ENCODE measurements at places on chromosomes 5 and 9.
A peak's percentile ranks its signal among the peaks of the same experiment; 100 is the strongest.

GRCh38 chr5:147055089-147055826, 176.7 kb upstream of the PPP2R2B start:
- no peak for DNase-seq

DNA sequence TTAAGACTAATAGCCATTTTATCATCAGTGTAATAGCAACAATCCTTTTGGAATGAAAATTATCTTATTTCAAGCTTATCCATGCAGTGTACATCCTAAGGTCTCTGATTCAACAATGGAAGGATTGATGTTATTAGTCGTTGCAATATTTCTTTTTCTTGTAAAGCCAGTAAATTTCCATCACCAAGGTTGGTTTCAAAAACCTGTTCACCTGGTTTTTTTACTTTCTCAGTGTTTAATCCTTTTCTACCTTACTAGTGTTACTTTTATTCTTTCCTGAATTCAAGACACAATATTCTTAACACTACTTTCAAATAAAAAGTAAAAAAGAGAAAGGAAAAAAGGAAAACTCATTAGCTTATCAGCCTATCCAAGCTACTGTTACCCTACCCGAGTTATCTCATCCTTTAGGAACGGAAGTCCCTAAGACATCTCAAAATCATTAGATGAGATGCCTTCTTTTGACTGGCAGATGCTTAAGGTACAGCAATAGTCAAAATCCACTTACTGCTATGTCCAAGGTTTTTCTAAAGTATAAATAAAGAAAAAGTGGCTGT, 5.4 kb downstream of the ZFR start:
- no peak for DNase-seq

DNA sequence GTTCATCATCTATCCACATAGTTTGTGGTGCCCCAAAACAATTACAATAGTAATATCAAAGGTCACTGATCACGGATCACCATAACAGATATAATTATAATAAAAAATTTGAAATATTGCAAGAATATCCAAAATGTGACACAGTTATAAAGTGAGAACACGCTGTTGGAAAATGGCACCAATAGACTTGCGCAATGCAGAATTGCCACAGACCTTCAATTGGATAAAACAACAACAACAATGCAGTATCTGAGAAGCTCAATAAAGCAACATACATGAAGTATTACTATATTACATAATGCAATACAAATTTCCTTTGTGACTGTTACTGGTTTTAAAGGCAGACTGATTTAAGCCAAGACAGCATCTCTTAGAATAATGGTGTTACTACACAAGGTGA, 44.7 kb upstream of the PRRC1 start:
- DNase-seq = no peak

DNA sequence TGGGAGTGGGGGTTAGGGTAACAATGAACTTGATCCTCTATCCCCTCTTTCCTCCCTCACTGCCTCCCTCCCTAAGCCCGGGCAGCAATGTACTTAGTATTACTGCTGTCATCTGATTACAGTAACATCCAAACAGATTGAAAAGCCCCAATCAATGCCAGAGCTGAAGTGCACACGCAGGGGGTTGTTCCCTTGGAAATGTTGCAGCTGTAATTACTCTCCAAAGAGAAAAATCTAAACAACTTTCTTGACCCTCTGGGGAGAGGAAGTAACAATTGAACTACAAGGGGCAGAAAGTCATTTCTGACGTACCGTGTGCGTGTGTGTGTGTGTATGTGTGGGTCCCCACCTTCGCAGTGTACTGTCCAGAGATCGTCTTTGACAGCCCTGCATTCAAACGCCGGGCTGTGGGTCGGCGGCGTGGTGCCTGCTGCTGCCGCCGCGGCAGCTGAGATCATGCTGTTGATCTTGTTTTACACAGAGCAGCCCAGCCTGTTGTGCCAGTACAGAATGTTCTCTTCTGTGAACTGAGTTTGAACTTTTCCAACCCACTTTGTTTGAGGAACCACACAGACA, 66.0 kb upstream of the KLF9 start:
- no peak for DNase-seq

GRCh38 chr5:60843936-60844905, at the start of gene ELOVL7:
Gene ELOVL7 (minus strand): TSS chr5:60844269. CDS start chr5:60787397, 56,872 bp downstream.
- peak; percentile 15 for DNase-seq

DNA sequence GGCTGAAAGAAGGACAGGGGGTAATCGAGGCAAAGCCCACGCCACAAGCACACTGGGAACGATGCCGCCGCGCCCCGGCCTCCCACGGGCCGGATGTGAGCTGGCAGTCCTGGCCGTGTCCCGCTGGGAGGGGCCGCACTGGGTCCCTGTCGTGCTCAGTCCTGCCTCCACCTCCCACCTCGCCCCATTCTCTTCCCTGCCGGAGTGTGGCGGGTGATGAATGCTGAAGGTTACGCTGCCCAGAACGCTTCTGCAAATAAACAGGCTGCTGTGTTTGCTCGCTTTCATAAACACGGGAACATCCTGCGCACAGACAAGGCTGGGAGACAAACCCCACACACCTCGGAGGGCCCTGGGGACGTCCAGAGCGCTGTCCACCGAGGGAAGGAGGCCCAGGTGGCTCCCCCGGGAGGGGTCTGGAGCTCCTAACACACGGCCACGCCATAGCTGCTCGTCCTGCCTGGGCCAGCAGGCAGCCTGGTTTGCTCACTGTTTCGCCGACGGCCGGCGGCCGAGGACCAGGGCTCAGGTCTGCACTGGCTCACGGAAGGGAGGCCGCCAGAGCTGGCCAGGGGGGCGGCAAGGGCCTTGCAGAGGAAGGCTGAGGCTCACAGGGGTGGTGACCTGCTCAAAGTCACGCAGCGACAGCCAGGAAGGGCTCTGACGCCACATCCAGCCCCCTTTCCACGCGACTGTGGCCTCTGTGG, 2.3 kb downstream of the DNLZ start:
- DNase-seq = no peak

- no peak for DNase-seq
These were observed 16.9 kb downstream of the SLC6A7 start for GRCh38 chr5:150206779-150207115.

- DNase-seq = no peak
These were observed 75.2 kb downstream of the PLPP1 start for GRCh38 chr5:55459572-55459971.

GRCh38 chr5:139747583-139748504, 47.8 kb upstream of the PSD2 start:
- no peak for DNase-seq

DNA sequence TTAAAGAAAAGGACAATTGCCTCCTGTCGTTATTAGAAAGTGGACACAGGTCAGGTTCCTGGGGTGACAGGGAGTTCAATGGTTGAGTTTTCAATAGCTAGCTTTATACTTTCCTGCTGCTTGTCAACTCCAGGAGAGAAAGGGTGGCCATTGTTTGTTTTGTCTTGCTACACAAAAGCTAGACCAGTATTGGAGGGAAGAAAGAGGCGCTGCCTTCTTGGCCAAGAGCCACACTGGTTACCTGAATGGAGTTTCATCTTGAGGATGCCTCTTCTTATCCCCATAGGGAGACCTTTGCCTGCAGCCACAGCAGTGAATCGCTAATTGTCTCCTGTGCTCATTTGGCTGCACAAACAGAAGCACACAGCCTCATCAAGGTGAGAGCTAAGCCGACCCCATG, 279.4 kb upstream of the GRIA1 start:
- DNase-seq = no peak

DNA sequence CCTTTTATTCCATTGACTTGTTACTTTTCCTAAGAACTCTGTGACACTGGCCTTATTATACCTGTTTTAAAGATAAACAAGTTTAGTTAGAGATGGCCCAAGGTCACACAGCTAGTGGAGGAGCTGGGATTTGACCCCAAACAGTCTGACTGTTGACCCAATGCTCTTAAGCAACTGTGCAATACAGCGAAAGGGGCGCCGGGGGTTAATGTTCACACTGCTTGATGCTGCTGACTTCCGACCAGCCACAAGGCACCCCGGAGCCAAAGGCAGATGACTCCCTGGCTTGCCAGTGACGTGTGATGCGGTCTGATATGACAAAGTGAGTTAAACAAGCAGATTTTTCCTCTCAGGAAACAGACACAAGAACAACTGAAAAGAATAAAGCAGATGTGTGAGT, 23.9 kb downstream of the PIK3R1 start:
- DNase-seq = peak; percentile 75

- no peak for DNase-seq
These were observed 54.5 kb downstream of the GALNT12 start for GRCh38 chr9:98861781-98862504.

GRCh38 chr9:69326261-69326660, 1.2 kb downstream of the ENTREP1 start:
- no peak for DNase-seq

GRCh38 chr9:72322678-72323077, 42.3 kb downstream of the ZFAND5 start:
- no peak for DNase-seq

DNA sequence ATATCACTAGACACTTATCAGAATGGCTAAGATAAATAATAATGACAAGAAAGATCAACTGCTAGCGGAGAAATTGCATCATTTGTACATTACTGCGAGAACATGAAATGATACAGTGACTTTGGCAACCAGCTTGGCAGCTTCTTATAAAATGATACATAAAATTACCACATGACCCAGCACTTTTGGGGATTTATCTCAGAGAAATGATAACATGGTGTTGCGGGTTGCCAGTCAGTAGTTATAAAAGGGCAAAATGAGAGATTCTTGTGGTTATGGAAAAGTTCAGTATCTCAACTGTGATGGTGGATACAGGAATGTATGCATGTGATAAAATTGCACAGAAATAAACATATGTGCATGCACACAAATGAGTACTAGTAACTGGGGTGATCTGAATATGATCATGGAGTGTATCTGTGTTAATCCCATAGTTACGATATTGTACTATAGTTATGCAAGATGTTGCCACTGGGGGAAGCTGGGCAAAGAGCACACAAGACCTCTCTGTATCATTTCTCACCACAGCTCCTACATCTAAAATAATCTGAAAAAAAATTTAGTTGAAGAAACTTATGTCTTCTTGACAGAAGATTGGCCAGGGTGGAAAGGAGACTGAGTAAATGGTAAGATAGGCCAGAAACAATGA, 128.9 kb downstream of the NXNL2 start:
- no peak for DNase-seq

DNA sequence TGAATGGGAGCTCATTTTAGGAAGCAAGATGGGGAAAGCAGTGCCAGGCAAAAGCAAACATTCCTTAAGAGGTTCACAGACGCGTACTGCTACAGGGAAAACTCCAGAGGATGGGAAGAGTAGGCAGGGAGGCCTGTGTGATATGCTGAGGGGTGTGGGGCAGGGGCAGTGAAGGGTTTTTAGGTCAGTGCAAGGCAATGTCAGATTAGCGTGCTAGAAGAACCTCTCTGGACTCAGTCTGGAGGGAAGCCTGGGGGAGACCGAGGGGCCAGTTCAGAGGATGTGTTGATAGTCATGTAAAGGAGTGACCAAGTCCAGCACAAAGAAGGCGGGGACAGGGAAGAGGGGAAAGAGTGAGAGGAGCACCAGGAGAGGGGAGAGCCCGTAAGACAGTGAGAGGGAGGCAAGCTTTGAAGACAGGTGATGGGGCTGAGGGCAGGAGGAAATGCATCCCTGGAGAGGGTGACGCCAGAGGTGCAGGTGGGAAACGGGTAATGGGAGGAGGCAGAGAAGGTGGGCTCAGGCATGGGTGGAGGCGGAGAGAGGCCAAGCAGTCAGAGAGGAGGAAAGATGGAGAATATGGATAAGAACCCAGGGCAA, 134.5 kb downstream of the MTX3 start:
- DNase-seq = no peak

GRCh38 chr9:104794070-104794469, 30.1 kb downstream of the NIPSNAP3B start:
- DNase-seq = no peak

Measured in stimulated activated CD4-positive, alpha-beta T cell treated with anti-CD3 and anti-CD28 coated beads, Interleukin-12 subunit alpha, Interleukin-12 subunit beta, amount 100 ng/mL, for 48 hours (primary cell).